Activated T-helper 1 cell treated with Interleukin-2 at 50 U/mL for 16 hours (primary cell): ENCODE measurements at places on chromosomes 13 and 19.

DNA sequence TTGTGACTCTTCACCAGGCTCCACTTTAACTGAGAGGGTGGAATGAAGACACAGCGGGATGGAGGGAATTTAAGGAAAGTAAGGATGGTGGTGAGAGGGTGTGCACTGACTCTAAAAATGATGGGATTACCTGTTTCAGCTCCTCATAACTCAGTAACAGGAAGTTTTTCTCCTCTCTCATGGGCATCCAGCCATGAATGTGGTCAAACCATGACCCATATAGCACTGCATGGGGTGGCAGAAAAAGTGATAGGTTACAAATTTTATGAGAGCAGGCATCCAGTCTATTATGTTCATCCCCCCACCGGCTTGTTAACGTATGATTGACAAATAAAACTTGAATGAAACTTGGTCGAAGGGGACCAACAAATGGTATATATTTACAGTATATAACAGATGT, 7.2 kb downstream of the SULT2A1 start:
- DNase-seq = no peak

DNA sequence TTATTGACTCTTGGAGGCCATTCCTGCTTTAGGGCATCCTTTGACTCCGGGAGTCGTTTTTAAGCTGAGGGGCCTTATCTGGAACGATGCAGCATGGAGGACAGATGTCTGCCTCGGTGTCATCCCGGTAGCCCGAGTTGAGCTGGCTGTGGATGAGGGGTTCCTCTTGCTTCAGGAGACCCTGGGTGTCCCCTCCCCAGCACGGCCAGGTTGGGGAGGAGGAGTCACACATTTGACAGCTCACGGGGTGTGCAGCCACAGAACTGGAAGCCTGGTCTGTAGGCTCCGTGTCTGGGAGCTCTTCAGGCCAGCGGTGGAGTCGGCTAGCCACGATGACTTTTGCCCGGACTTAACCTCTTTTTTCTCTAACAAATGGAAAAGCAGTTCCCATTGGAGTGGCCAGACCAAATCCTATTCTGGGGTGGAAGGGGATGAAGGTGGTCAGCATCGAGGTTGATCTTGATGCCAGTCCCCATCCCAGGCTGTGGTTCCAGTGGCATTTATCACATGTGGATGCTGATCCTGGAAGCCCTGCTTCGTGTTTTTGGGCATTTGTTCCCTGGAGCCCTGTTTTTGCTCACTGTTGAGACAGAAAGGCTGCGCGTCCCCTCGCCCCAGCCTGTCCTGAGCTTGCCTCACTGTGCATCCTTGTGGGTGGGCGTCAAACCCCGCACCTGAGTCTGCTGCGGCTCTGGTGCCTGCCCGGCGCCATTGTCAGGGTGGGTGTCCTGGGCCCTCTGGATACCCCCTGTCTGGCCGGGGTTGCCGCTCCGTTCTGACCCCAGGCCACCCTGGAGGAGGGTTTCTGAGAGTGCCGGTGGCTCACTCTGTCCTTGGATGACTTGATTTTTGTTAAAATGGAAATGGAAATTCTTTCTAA, 12.0 kb downstream of the TFDP1 start:
- no peak for DNase-seq

DNA sequence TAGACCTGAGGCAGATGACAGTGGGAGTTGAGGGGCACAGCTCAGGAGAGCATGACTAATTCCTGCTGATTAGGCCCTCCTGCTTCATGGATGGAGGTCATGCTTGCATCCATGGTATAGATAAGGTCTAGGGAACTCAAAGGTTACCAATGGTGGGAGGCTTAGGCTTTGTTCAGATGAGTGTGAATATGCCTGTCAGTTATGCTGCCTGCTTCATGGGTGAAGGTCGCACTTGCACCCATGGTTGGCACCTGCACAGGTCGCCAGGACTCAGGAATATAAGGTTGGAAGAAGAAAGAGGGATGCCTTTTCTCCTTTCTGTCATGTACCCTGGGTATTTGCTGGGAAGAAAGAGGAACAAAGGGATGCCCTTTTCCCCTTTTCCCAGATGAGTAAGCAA, 53.4 kb upstream of the GJB6 start:
- DNase-seq = no peak

- no peak for DNase-seq
Measured at GRCh38 chr13:29582171-29582570, 13.3 kb downstream of the SLC7A1 start.

- no peak for DNase-seq
Measured at GRCh38 chr13:106660746-106661625, 93.0 kb upstream of the ARGLU1 start.

DNA sequence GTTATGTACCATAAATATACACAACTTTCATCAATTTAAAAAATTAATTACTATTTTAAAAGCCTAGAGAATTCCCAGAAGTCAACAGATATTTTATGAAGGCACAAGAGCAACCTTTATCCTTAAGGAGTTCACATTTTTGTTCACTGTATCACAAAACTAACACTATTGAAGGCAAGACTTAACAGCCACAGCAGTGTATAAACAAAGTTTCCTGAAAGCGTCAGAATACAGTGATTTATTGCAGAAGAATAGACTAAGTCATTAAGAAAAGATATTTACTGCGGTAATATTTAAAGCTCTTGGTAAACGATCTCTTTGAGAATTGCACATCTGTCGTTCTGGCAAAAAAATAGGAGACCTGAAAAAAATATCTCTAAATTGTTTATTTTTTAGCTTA, 419.3 kb upstream of the NBEA start:
- no peak for DNase-seq

DNA sequence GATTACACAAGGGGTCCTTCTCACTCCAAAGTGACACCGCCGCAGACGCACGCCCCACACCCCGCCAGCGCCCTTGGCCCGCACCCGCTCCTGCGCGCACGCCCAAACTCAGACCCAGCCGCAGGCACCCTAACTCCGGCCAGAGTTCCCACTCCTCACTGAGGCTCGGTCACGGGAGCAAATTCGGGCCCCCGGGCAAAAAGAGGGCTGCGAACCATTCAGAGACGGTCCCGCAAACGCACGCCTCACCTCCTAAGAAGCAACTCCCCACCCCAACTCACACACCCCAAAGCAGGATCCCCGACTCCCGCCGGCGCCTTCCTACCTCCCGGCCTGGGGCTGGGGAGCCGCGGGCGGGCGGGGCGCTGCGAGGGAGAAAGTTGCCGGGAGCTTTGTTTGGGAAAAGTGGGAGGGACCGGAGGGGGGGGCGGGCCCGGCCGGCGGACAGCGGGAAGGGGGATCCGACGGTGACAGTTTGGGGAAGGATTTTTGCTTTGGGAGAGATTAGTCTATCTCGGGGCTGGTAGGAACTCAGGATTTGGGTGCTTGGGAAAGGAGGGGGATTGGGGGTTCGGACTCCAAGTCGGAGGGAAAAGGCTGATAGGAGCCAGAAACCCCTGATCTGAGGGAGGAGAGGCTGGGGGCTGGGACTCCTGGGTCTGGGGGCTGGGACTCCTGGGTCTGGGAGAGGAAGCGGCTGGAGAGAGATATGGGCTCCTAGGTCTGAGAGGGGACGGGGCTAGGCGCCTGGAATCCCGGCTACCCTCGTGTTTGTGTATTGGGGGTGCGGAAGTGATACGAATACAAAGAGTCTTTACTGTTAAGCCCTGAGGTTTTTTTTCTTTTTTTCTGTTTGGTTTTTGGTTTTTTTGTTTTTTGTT, at the start of gene TEAD2:
Gene TEAD2 (minus strand): TSS at position 369 of the 881 bp plus-strand sequence. CDS start 2,341 bp downstream, outside the sequence.
- DNase-seq = no peak

- DNase-seq = no peak
Measured at GRCh38 chr19:38209152-38209551, 14.9 kb downstream of the DPF1 start.

DNA sequence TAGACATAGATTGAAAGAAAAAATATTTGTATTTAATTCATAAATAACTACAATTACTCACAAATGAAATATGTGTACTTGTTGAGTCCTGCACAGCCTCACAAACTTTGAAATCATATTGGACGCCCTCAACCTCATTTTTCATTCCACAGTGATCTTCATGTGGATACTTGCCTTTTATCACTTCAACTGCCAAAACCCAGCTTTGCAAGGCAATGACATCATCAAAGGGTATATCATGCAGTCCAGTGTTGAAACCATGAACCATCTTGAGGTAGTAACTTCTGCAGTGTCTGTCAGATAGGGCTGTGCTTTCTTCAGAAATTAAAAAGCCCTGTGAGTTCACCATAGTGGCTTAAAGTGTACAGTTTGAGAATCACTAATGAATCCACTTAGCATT, 82.2 kb downstream of the HS6ST3 start:
- DNase-seq = no peak

DNA sequence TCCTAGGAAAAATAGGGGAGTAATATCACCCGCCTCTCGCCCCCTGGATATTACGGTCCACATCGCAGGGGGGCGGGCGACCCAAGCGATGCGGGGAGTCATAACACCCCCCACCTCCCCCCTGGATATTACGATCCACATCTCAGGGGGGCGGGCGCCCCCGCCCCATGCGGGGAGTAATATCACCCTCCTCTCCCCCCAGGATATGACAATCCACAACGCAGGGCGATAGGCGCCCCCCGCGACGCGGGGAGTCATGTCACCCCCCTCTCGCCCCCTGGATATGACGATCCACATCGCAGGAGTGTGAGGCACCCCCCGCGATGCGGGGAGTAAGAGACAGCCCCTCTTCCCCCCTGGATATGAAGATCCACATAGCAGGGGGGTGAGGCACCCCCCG, 684.4 kb upstream of the PCDH9 start:
- DNase-seq = no peak

- no peak for DNase-seq
Measured at GRCh38 chr19:46975011-46975924, 44.4 kb upstream of the NPAS1 start.

GRCh38 chr13:34990399-34991214, 48.5 kb downstream of the NBEA start:
- DNase-seq = no peak

DNA sequence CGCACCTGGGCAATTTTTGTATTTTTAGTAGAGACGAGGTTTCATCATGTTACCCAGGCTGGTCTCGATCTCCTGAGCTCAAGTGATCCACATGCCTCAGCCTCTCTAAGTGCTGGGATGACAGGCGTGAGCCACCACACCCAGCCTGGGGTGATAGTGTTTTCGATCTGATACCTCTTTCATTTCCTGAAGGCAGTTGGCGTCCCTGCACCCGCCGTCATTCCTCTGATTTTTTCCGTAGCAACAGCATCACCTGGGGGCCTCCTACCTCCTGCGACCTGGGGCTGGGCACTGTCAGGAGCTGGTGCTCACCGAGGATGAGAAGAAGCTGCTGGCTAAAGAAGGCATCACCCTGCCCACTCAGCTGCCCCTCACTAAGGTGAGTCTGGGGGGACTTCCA, 10.8 kb downstream of the CREB3L3 start:
- DNase-seq = no peak

GRCh38 chr19:55453511-55454260, 7.8 kb downstream of the ISOC2 start:
- DNase-seq = no peak
